Bronchus fibroblast of lung (primary cell): ENCODE measurements at places on chromosomes 2 and 18. TPM values are rescaled to one million over a fixed set of nuclear protein-coding genes. Genes with fewer than 3 reads are reported as not detected.

The INHA gene
- total RNA-seq = not detected in 2 replicates

The REG1B gene
- not detected in 2 replicates for total RNA-seq

The PPP1R1C gene
- total RNA-seq = 0.15 and 0.34 TPM in 2 replicates

The RBKS gene
- 0.89 and 1.2 TPM in 2 replicates for total RNA-seq

The GRP gene
- total RNA-seq = not detected in 2 replicates

The FAM98A gene
- total RNA-seq = 38.7 and 45.6 TPM in 2 replicates

The FAM237A gene
- not detected in 2 replicates for total RNA-seq

The ALPG gene
- not detected in 2 replicates for total RNA-seq

The ACTG2 gene
- 16.5 and 24.8 TPM in 2 replicates for total RNA-seq

The STARD6 gene
- 0.15 and 0.34 TPM in 2 replicates for total RNA-seq

The SKOR2 gene
- not detected in 2 replicates for total RNA-seq

The RGPD6 gene
- 2.7 and 5.2 TPM in 2 replicates for total RNA-seq

The OST4 gene
- 475 and 505 TPM in 2 replicates for total RNA-seq

The COLEC12 gene
- total RNA-seq = 14.8 and 15.2 TPM in 2 replicates

The UGT1A9 gene
- not detected in 2 replicates for total RNA-seq

The PIEZO2 gene
- 1.3 and 1.8 TPM in 2 replicates for total RNA-seq

The SH3RF3 gene
- total RNA-seq = 9.8 and 10.0 TPM in 2 replicates

The IL36B gene
- total RNA-seq = not detected in 2 replicates

The PLEK gene
- total RNA-seq = under 0.01 TPM in 1 of 2 replicates, not detected in the other

The DSG1 gene
- total RNA-seq = not detected in 2 replicates

The PPP3R1 gene
- total RNA-seq = 14.1 and 15.6 TPM in 2 replicates

The TWIST2 gene
- 123 and 134 TPM in 2 replicates for total RNA-seq

The CDK15 gene
- 15.0 and 18.3 TPM in 2 replicates for total RNA-seq

The EPB41L3 gene
- total RNA-seq = 34.5 and 36.8 TPM in 2 replicates
